Activated gamma-delta T cell treated with Interleukin-2 at 50 U/mL for 16 hours (primary cell): ENCODE measurements at places on chromosomes 5 and 9.

- DNase-seq, result no peak
Observed at GRCh38 chr5:175738602-175739133, 80.8 kb downstream of the HRH2 start.

DNA sequence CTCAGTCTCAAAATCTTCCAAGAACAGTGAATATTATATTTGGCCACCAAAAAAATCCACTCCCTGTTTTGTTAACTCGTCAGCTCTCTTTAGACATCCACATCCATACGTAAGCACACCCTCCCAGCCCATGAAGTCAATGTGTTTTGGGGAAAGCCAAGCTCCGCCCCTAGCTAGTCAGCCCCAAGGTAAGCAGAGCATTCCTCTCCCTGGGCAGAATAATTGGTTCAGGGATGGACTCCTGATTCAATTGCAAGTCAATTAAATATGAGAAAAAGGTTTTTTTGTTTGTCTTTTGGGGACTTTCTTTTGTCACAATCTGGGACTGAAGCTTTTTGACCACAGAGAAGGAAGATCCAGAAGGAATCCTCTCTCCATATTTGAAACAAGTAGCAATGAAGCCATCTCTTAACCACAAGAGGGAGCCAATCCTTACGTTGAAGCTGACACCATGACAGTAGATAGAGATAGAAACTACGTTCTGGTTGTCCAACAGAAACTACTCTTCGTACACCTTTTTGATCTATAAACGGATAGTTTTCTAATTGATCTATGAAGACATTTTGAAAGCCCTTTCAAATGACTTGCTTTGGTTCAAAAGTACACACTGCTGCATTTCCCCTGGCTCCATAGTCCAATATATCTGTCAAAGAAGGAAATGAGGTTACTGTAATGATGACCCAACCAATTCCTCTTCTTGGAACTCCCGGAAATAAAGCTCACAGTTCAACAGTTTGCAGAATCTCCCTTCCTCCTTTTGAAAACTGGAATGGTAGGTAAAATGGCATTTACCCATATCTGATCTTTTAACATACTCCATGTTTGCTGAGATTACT, 166.4 kb downstream of the TLE1 start:
- no peak for DNase-seq

DNA sequence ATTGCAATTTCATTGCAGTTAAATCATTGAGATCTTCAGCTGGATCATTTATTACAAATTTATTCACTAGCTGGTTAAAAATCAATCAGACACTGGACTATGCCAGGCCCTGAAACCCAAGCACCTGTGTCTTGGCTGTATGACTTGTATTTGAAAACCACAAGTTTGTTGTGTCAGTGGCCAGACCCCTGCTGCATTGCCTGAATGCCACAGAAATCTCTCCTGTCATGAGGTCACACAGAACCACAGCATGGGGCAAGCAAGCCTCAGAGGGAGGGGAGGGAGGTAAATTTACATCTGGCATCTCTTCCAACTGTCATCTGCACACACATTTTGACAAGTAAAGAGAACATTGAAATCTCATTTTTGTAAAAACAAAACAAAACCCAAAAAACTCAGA, 90.0 kb downstream of the ARRDC3 start:
- no peak for DNase-seq

DNA sequence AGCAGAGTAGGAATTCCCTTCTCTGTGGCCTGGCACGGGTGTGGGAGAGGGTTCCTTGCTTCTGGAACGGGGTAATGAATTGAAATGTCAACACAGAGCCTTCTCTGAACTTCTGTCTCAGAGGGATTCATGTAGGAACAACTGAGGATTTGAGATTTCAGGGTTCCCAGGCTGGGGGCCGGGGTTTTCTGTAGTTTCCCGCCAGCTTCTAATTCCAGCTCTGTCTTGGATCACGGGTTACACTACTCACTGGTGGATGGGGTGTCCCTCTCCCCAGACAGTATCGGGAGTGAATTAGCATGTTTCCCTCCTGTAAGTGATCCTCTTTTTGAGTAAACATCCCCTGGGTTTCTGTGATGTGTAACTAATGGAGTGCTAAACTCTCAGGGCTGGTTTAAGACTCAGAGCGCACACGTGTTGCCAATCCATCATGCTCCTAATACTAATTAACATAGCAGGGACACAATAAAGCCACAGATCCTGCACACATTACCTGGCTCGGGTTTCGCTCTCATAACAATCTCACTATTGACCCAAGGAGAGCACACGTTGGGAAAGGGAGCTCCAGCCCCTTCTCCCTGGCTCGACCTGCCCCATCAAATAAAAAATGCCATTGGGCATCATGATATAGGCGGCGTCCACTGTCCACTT, 18.1 kb upstream of the DMRT2 start:
- DNase-seq, result no peak

GRCh38 chr9:36431078-36431477, 31.0 kb upstream of the RNF38 start:
- DNase-seq, result no peak

DNA sequence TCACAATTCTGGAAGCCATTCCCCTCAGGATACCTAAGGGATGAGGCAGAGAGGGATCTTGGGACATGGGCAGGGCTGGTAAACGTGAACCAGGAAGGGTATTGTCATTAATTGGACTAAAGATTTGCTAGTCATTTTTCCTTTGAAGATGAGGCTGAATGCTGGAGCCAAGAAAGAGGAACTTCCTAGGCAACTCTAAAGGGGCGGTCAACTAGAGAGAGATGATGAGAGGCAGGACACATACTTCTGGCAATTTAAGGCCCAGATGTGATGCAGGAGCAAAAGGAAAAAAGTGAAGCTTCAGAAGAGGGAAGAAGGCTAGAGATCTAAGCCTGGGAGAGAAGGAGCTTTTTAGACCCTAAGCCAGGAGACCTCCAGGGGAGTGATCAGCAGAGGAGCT, 5.6 kb downstream of the GBA2 start:
- DNase-seq, result no peak

GRCh38 chr9:14326264-14326826, 12.4 kb upstream of the NFIB start:
- DNase-seq, result no peak

- DNase-seq, result no peak
Observed at GRCh38 chr5:132054031-132054696, 6.3 kb upstream of the IL3 start.

GRCh38 chr9:96649620-96650324, 5.3 kb downstream of the PRXL2C start:
- no peak for DNase-seq

GRCh38 chr5:13921578-13921977, 22.9 kb downstream of the DNAH5 start:
- no peak for DNase-seq

GRCh38 chr9:98129451-98129881, 10.4 kb upstream of the TRIM14 start:
- DNase-seq, result no peak

- DNase-seq, result no peak
Observed at GRCh38 chr5:156340893-156341292, 13.9 kb downstream of the SGCD start.

DNA sequence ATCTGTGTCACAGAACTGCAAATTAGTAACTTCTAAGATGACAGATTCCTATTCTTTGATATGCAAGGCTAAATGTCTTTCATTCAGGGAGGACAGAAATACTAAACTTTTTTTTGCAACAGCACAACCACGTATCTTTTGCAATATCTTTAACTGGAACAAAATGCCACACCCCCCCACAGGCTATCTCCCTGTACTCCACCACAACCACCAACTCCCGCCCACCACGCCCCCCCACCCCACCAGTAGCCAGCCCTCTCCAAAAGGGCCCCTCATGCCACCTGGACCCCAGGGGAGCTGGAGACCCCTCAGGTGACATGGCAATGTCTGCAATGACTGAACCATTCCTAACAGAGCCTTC, 131.8 kb downstream of the ROR2 start:
- DNase-seq, result no peak

- DNase-seq, result no peak
Observed at GRCh38 chr5:154449786-154450185, 4.0 kb downstream of the SAP30L start.

GRCh38 chr9:16217943-16218701, 652.3 kb downstream of the BNC2 start:
- no peak for DNase-seq

DNA sequence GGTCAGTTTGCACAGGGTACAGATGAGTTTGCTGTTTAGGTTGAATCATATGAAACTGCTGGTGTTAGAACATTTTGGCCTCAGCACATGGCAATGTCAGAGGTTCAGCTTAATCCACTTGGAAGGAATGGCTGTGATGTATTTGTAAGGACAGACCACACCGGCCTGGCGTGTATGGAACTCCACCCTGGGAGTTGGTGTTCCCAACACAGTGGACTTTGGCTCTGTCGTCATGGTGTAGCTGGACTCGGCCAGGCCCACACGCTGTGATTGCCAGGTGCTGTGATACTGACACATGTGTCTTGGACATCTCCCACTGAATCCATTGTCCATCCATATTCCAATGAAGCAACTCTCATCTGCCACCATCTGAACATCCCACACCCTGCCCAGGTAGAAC, 90.3 kb downstream of the ZNF618 start:
- no peak for DNase-seq

DNA sequence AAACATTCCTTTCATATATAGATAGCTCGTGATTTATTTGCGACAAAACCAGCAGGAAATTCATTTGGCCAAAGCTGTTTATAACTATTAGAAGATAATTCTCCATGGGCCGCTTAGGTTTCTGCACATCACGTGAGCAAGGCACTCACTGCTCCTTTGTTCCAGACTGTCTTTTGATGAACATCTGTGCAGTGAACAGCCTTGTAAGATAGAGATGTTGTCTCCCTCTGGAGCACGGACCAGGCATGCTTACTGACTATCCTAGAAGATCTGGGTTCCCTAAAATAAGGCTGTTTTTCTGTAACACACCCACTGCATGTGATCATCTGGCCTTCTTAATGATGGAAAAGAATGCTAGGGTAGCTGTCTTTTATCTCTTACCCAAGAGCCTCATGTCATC, 30.9 kb downstream of the YIPF5 start:
- no peak for DNase-seq

GRCh38 chr5:175516933-175517823, 38.8 kb downstream of the SFXN1 start:
- no peak for DNase-seq

DNA sequence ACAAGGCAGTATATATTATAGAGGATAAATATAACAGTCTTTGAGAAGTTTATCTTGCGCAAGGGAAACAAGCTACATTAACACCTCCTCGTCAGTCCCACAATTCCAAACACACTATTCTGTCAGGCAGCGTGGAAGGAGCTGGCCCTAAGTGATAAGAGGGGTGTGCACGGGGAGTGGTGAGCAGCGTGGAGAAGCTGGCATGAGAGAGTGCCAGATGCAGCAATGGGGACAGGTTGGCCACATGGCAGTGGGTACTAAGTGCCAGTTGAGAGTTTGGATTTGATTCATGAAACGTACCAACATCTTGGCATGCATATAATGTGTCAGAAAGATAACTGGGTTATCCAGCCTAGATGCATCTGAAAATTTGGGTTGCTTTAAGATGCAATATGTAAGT, 460.2 kb downstream of the ICE1 start:
- no peak for DNase-seq

GRCh38 chr9:33858423-33858822, 41.5 kb downstream of the UBE2R2 start:
- DNase-seq, result no peak

GRCh38 chr5:168327994-168328393, 36.5 kb downstream of the WWC1 start:
- DNase-seq, result no peak

DNA sequence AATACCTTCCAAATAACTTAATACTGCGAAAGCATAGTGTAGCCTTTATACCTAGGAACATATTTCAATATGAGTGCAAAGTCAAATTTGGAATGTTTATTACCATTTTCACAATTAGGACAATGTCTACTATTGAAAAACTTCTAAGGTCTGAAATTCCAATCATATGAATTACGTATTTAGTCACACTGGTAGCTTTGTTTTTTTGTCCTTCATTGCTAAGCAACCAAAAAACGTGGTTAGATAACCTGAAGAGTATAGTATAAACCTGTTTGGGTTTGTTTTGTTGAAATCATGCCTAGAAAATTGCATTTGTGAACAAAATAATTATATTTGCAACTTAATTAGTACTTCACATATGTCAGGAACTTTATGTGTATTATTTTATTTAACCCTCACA, 134.2 kb downstream of the FBXO4 start:
- DNase-seq, result no peak

DNA sequence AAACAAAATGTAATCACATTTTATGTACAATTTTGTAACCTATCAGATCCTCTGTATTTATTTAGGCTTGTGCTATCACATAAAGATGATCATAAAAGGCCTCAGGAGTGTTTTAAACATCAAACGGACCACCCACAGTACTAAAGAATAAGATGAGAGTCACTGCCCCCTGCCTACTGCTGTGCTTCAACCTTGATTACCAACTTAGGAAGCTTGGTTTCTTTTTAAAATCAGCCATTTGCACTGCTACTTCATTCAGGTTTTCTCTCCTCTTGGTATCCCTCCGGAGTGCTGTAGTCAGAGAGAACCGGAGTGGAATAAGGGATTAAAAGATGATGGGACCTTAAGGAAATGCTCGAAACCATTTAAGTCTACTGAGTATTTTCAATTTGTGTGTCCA, 6.9 kb downstream of the C7 start:
- no peak for DNase-seq

GRCh38 chr9:131732061-131732526, 7.8 kb downstream of the RAPGEF1 start:
- no peak for DNase-seq

GRCh38 chr5:161676103-161676502, 9.4 kb upstream of the GABRA6 start:
- no peak for DNase-seq

DNA sequence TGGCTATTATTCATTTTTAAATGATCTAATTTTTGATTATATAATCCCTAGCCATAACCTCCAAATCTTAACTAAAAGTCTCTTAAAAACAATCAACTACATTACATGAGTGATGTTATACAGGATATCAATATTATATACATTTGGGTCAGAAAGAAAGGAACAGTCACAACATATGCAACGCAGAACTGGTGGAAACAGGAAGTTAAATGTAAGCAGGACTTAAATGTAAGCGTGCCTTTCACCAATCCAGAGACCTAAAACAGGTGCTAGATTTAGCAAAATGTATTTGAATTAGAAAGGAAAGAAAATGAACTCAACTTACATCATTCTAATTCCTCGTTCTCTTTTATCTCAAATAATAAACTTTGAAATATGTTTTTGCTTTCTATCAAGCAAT, 738.5 kb downstream of the PTPRD start:
- no peak for DNase-seq

GRCh38 chr5:11520241-11520930, 383.9 kb downstream of the CTNND2 start:
- no peak for DNase-seq

- no peak for DNase-seq
Observed at GRCh38 chr5:24630918-24631317, 13.9 kb downstream of the CDH10 start.

DNA sequence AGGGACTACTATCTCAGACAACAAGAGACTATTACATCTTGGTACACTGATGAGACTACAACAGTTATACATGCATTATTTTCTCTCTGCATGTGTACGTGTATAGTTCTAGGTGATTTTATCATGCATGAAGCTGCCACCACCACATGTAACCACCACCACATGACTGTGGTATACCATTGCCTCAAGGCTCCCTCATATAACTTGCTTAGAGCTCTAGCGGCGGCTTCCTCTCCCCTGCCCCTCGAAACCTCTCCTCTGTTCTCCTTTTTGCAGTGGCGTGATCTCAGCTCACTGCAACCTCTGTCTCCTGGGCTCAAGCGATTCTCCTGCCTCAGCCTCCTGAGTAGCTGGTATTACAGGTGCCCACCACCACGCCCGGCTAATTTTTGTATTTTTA, 162.3 kb downstream of the AOPEP start:
- no peak for DNase-seq
